Kidney (tissue), 22 donors: ENCODE measurements at places on chromosomes 7 and 10.

- no peak for DNase-seq
Observed at GRCh38 chr10:111177379-111177778, 100.5 kb downstream of the ADRA2A start.

GRCh38 chr10:30383356-30383755 is 34.3 kb upstream of the MTPAP start:
- peak; percentile 70 for DNase-seq

DNA sequence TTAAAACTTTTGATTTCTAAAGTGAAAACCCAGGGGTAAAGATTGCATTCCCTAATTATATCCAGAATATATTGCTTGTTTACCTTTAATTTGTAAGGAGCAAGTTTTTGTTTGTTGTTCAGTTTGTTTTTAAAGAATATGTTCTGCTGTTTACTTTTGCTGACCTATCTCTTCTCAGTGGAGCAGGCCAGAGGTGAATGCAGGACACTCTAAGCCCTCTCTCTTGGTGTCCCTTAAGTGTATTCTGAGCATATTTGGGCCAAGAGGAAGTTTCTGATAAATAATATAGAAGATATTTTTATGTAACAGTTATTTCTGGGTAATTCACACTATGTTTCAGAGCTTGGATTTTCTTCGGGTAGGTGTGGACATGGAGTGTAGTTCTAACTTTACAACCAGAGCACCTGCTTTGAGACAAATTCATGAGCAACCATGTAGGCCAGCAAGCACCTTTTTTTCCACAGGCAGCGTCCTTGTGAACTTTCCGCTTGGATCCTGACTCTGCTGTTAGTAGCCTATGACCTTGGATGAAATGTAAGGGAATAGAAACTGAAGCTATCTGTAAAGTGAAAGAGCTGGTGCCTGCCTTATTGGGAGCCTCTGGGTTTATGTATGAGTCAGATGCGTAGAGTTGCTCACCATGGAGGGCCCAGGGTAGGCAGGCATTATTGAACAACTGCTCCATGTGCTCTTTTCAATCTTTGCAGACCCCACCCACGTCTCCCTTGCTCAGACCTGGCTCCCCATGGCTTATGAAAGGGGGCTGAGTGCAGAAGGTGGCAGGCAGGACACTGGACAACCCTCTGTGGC is 16.1 kb downstream of the OGDH start:
- DNase-seq, result no peak

- no peak for DNase-seq
Observed at GRCh38 chr10:75202321-75203045, 8.1 kb upstream of the VDAC2 start.

DNA sequence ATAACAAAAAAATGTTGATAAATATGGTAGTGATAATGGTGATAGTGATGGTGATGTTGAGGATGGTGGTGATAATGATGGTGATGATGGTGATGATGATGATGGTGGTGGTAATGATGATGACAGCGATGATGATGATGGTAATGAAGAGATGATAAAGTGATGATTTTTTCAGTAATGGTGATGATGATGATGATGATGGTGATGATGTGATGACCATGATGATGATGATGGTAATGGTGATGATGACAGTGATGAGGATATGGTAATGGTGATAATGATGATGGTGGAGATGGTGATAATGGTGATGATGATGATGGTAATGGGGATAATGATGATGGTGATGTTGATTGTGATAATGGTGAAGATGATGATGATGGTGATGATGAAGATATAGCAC is 321.6 kb downstream of the TNS3 start:
- DNase-seq, result no peak
